ENCODE measurements at places on chromosomes 2 and 18.

DNA sequence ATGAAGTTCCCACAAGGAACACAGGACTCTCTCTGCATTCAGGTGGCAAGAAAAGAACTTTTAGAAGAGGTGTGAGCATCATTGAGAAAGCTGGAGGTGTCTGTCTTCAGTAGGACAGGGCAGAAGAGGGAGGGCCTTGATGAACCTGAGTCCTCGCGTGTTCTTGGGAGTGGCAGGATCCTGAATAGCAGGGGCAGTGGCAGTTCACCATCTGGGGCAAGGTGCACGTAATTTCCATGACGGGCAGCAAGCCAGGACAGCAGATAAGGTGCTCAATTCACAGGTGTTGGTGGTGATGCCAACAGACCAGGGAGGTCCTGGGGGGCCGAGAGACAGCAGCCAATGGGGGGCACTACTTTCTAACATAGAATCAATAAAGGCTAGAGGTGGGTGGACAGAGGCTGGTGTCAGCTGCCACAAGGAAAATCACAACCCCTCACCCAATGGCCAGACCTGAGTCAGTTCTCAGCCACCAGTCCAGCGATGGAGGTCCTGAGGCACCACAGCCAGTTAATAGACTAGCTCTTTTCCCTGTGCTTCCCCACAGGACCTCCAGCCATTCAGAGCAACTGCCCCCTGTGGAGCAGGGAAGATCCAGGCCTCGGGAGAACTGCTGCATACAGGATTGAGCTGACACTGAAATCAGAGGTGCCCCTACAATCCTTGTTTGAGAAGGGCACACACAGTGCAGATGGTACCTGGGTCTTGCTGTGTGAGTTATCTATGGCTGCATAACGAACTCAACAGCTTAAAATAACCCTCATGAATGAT, 10.9 kb upstream of the HDAC4 start:
- no peak for DNase-seq

DNA sequence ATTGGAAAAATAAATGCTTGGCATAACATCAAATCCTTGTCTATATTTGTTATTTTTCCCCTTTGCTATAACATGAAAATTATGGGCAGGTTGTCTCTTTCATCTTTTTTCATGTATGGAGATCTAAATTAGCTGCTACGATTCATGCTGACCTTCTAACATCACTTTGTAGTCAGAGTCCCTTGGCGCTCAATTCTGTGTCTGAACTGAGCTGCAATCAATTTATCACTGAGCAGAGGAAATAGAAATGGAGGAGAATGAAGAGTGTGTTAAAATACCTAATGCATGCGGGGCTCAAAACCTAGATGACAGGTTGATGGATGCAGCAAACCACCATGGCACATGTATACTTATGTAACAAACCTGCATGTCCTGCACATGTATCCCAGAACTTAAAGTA, 168.9 kb downstream of the CDH7 start:
- no peak for DNase-seq

GRCh38 chr2:161265874-161266273, 42.4 kb upstream of the PSMD14 start:
- no peak for DNase-seq

DNA sequence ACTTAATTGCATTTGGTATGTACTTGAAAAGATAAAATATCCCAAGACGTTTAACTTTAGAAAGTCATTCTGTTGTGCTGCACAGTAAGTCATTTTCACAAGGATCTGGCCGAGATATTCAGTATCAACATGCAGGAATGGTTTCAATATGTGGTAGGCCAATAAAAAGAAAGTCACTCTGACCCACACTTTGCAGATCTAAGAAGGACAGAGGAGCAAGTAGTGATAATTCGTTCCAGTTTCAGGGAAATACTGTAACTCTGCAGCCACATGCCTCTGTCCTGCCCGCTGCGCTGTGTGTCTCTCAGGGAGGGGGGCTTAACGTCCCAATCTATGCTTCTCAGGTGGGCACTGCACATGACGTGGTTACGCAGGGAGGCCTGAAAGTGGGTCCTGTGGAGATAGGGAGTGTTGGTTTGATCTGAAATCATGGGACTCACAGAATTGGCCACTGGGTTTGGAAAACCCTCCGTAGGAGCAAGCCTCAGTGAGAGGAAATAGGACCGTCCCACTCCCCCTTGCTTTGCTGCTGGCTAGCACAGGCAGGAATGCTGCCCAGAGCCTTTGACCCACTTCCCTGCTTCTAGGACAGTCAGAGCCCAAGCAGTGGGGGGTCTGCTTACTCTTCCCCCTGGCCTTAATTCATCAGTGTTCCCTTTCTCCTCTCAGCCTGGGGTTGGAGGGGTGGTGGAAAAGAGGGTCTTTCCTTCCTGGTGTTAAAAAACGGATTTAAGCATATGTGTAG, 314.7 kb upstream of the SPRED2 start:
- DNase-seq, result no peak

- no peak for DNase-seq
These were observed 76.8 kb upstream of the RBMS1 start for GRCh38 chr2:160570376-160570775.

DNA sequence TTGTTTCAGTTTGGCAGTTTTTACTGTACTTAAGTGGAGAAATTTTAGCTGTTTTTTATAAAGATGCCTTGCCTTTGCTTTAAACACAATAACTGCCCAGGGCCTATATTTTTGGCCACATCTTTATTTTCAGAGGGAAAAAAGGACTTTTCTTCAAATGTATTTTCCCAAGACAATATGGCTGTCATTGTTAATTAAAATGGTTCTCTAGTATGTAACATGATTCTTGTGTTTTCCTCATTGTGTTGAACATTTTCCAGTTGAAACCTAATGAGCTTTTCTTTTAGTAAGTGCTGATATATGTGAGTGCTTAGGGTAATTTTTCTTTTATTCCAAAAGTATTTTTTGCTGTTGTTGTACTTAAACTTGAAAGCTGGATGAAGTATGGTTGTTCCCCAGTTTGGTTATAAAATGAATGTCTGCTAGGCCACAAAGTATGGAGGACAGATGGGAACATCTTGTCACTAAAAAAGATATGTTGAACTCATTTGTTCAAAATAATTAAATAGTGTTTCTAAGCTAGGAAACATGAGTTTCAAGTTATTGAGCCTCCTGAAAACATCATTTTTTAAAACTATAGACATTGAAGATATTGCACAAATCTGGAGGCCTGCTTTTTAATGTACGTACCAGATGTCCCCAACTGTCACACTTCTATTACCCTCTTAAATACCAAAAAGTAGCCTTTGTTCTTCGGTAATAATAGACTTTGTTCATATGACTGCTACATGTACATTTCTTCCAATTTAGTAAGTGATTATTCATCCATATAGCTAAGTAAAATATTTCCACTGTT, 147.5 kb upstream of the DAPL1 start:
- DNase-seq, result no peak

DNA sequence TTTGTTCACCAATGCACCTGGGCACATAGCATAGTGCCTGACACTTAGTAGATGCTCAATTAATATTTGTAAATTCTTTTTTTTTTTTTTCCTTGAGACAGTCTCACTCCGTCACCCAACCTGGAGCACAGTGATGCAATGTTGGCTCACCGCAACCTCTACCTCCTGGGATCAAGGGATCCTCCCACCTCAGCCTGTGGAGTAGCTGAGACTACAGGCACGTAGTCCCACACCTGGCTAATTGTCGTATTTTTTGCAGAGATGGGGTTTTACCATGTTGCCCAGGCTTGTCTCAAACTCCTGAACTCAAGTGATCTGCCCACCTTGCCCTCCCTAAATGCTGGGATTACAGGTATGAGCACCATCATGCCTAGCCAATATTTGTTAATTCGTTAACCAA, 23.2 kb upstream of the LPIN2 start:
- no peak for DNase-seq

DNA sequence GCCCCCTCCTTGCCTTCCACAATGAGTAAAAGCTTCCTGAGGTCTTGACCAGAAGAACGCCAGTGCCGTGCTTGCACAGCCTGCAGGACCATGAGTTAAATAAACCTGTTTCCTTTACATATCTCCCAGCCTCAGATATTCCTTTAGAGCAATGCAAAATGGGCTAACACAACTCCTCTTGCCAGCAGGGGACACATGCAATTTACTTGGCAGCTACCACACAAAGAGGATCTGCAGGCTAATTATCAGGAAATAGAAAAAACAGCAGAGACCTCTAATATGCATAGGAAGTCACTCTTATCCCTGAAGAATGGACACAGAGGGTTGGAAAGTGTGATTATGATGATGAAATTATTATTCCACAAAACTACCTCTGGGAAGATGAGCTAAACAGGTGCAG, 114.0 kb downstream of the PIEZO2 start:
- no peak for DNase-seq

- no peak for DNase-seq
These were observed 16.5 kb downstream of the TMEM178A start for GRCh38 chr2:39682066-39682692.

DNA sequence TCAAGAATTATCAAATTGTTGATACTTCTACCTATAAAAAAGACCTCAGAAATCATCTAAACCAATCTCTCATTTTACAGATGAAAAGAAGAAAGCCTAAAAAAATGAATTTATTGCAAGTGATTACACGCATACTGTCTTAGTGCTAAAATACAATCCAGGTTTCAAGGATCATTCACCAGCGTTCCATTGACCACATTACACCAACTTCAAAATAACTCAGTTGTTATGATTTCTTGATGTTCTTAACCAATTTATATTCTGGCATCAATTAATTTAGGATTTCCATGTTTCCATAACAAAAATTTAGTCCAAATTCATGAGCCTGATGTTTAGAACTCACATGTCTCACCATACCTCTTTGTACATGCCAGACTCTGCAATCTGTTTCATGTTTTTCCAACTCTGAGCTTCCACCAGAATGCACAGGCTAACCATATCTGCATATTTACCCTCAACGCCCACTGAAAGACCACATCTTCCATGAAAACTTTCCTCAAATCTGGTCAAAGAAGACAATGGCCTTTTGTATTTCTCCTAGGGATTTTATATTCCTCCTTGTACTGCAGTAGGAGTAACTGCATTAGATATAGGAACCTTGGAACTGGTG, 2.1 kb upstream of the INSIG2 start:
- DNase-seq, result no peak

DNA sequence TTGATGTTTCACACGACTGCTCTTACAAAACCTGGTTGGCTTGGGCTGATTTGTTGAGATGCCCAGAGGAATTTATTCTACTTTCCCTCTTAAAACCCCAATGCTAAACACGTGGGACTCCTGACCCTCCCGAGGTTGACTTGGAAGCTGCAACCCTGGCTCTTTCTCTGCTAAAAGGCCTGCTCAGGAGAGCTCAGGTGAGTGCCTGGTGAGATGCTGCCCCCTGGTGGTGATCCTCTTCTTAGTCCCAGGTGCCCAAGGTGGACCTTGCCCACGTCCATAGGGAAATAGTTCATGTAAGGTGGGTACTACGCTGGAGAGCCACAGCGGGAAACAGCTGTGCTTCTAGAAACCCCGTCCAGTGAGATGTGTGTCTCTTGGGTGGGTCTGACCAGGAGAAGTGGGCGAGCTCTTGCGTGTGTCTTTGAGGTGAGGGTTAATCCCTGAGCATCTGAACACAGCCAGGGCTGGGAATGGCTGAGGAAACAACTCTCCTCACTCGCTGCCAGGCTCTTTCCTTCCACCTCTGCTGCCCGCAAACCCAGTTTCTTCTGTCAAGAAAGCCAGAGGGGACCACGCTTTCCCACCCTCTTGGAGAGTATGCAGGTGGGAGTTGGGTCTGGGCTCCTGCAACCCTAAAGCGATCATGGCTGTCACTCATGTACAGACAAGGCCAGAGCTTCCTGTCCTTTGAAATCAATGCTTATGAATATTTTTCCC, 25.5 kb upstream of the PXDN start:
- no peak for DNase-seq

Measured in skeletal muscle cell (primary cell).